Upper lobe of left lung (tissue), 6 donors: ENCODE measurements at places on chromosomes 5 and 9.

DNA sequence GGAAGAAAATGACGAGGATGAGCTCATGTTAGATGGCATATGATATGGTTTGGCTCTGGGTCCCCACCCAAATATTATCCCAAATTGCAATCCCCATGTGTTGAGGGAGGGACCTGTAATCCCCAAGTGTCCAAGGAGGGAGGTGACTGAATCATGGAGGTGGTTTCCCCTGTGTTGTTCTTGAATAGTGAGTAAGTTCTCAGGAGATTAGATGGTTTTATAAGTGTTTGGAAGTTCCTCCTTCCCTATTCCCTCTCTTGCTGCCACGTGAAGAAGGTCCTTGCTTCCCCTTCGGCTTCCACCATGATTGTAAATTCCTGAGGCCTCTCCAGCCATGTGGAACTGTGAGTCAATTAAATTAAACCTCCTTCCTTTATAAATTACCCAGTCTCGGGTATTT is 10.1 kb downstream of the EDIL3 start:
- no peaks in the 10 kb centered on the region for H3K36me3 ChIP-seq
- no peak for DNase-seq
- no peaks in the 10 kb centered on the region for H3K27me3 ChIP-seq
- H3K4me1 ChIP-seq: peaks cover 5% of the 10 kb centered on the region
- H3K4me3 ChIP-seq: no peak overlapping the region

GRCh38 chr5:167268337-167268736 is 1023.1 kb upstream of the WWC1 start:
- H3K36me3 ChIP-seq: no peaks in the 10 kb centered on the region
- no peaks in the 10 kb centered on the region for H3K4me1 ChIP-seq
- H3K27ac ChIP-seq: no peak overlapping the region
- H3K27me3 ChIP-seq: no peaks in the 10 kb centered on the region

DNA sequence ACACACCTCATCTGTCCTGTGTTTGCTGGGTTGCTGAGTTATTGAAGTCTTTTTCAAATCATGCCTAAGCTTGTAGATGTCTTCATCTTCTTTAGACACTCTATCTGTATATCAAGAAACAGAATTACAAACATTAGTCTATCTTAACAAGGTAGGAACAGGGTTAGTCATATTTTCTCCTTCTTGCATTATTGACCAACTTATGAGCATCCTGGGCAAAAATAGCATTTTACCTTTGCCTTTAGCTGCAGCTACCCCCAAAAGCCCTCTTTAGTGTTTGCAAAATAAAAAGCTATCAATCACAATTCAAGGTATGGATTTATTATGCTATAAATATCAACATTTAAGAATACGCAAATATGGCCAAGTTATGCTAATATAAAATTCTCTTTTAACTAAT is 3.4 kb downstream of the PLK2 start:
- DNase-seq: no peak
- no peak overlapping the region for H3K4me3 ChIP-seq
- no peaks in the 10 kb centered on the region for H3K4me1 ChIP-seq
- no peaks in the 10 kb centered on the region for H3K27me3 ChIP-seq

GRCh38 chr5:55591686-55592085 is 56.9 kb upstream of the PLPP1 start:
- DNase-seq: no peak
- no peaks in the 10 kb centered on the region for H3K27me3 ChIP-seq
- H3K4me1 ChIP-seq: no peaks in the 10 kb centered on the region
- no peak overlapping the region for H3K4me3 ChIP-seq
- H3K27ac ChIP-seq: no peak overlapping the region
- H3K36me3 ChIP-seq: no peaks in the 10 kb centered on the region

- DNase-seq: no peak
- H3K4me1 ChIP-seq: no peaks in the 10 kb centered on the region
- H3K36me3 ChIP-seq: no peaks in the 10 kb centered on the region
- no peaks in the 10 kb centered on the region for H3K27me3 ChIP-seq
- no peak overlapping the region for H3K4me3 ChIP-seq
These were observed 193.8 kb upstream of the ZNF618 start for GRCh38 chr9:113682297-113682771.

DNA sequence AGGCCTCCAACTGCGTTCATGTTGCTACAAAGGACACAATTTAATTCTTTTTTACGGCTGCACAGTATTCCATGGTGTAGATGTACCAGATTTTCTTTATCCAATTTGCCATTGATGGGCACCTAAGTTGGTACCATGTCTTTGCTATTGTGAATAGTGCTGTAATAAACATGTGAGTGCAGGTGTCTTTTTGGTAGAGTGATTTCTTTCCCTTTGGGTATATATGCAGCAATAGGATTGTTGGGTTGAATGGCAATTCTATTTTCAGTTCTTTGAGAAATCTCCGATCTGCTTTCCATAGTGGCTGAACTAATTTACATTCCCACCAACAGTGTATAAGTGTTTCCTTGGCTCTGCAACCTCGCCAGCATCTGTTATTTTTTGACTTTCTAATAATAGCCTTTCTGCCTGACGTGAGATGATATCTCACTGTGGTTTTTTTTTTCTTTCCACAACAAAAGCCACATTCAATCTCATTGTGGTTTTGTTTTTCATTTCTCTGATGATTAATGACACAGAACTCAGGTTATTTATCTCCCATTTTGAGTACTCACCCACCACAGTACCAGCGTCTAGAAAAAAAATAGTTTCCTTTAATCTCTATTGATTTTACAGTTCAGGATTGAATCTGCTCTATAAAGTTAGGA is 21.9 kb downstream of the ARRDC3 start:
- H3K27ac ChIP-seq: no peak overlapping the region
- H3K36me3 ChIP-seq: no peaks in the 10 kb centered on the region
- no peak for DNase-seq
- no peaks in the 10 kb centered on the region for H3K4me1 ChIP-seq
- no peak overlapping the region for H3K4me3 ChIP-seq

GRCh38 chr5:81842795-81843398 is 92.0 kb upstream of the SSBP2 start:
- H3K4me3 ChIP-seq: no peak overlapping the region
- H3K36me3 ChIP-seq: no peaks in the 10 kb centered on the region
- H3K27ac ChIP-seq: no peak overlapping the region

DNA sequence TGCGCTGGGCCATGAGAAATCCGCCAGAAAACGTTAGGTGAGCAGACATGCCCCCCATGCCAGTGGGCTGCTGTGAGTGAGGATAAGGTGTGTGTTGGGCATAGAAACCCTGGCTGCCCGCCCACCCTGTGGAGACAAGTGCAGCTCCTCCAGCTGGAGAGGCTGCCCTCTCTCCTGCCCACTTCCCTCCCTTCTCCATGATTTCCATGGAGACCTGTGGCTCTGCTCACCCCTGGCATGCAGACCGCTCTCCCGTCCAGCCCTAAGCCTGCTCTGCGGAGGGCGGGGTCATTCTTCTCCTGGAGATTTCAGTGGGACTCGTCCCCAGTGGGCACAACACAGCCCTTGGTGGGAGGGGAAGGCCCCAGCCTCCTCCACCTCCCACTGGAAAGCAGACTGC is 133.0 kb upstream of the FAM120A start:
- no peaks in the 10 kb centered on the region for H3K27me3 ChIP-seq
- H3K4me3 ChIP-seq: no peak overlapping the region
- no peaks in the 10 kb centered on the region for H3K36me3 ChIP-seq
- no peak for DNase-seq

DNA sequence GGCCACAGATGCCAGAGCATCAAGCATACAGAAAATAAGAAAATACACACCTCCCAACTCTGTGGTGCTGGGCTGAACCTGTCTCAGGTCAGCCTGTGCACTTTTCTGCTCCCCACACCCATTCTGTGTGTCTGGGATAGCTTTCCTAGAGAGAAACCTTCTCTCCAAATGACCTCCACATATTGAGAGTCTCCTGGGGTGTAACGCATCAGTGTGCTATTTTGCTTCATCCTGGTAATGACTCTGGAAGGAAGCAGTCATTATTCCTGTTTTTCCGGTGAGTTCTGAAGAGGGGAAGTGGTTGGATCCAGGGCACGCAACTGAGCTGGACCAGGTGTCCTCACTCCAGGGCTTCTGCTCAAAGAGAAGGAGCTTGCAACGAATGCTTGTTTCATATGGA is 73.2 kb upstream of the SH3PXD2B start:
- no peak overlapping the region for H3K4me3 ChIP-seq
- no peak for DNase-seq
- H3K27me3 ChIP-seq: no peaks in the 10 kb centered on the region
- H3K27ac ChIP-seq: no peak overlapping the region

DNA sequence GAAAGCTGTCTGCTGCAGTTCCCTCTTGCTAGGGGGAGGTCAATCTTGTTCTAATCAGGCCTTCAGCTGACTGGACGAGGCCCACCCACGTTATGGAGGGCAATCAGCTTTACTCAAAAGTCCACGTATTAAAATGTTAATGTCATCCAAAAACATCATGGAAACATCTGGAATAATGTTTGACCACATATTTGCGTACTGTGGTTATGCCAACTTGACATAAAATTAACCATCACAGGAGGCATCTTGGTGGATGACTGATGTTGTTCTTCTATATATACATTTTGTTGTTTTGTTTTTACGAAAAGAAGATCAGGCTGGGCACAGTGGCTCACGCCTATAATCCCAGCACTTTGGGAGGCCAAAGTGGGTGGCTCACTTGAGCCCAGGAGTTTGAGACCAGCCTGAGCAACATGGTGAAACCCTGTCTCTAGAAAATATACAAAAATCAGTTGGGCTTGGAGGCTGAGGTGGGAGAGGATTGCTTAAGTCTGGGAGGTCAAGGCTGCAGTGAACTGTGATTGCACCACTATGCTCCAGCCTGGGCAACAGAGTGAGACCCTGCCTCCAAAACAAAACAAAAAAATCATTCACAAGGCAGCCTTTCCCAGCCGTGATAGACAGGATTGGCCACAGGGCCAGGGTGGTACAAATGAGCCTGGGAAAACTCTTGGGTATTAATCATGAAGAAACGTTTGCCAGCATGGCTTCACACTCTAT is 33.8 kb upstream of the PRXL2C start:
- DNase-seq: no peak
- H3K4me3 ChIP-seq: no peak overlapping the region
- no peaks in the 10 kb centered on the region for H3K36me3 ChIP-seq
- no peaks in the 10 kb centered on the region for H3K27me3 ChIP-seq
- H3K4me1 ChIP-seq: peaks cover 4% of the 10 kb centered on the region
- H3K27ac ChIP-seq: no peak overlapping the region

- H3K27ac ChIP-seq: no peak overlapping the region
- DNase-seq: no peak
- no peaks in the 10 kb centered on the region for H3K27me3 ChIP-seq
- no peaks in the 10 kb centered on the region for H3K36me3 ChIP-seq
These were observed 175.7 kb downstream of the MELK start for GRCh38 chr9:36748322-36748899.

GRCh38 chr9:3980771-3981170 is 319.1 kb downstream of the GLIS3 start:
- H3K4me1 ChIP-seq: no peaks in the 10 kb centered on the region
- no peaks in the 10 kb centered on the region for H3K36me3 ChIP-seq
- H3K4me3 ChIP-seq: no peak overlapping the region
- DNase-seq: no peak
- no peak overlapping the region for H3K27ac ChIP-seq

DNA sequence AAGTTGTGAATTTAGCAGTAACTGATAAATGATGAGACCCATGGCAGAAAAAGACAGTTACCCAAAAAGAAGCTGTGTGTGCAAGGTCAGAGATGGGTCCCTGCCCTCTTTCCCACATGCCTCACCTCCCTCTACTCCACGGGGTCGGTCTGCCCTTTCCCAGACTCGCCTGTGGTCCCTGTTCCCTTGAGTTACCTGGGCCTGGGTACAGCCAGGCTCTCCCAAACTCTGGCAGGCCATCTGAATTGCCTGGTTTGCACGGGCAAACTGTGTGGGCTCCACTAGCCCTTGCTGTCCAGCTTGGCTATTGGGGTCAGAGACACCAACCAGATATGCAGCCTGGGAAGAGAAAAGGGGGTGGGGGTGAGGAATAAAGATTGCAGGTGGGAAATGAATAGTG is 18.4 kb upstream of the TPM2 start:
- peaks cover 98% of the 10 kb centered on the region for H3K36me3 ChIP-seq
- H3K27ac ChIP-seq: no peak overlapping the region
- H3K4me3 ChIP-seq: no peak overlapping the region
- H3K4me1 ChIP-seq: no peaks in the 10 kb centered on the region

- peaks cover 4% of the 10 kb centered on the region for H3K4me1 ChIP-seq
- H3K4me3 ChIP-seq: peak overlapping the region; percentile 72
- no peak for DNase-seq
- H3K27me3 ChIP-seq: no peaks in the 10 kb centered on the region
- H3K27ac ChIP-seq: peak overlapping the region; percentile 75
These were observed 784 bp downstream of the NLN start for GRCh38 chr5:65722575-65723403.

- H3K27ac ChIP-seq: no peak overlapping the region
- no peak overlapping the region for H3K4me3 ChIP-seq
- no peaks in the 10 kb centered on the region for H3K4me1 ChIP-seq
- DNase-seq: no peak
- no peaks in the 10 kb centered on the region for H3K36me3 ChIP-seq
These were observed 87.5 kb downstream of the SLIT3 start for GRCh38 chr5:169213479-169213878.

- no peaks in the 10 kb centered on the region for H3K4me1 ChIP-seq
- no peaks in the 10 kb centered on the region for H3K27me3 ChIP-seq
- no peak overlapping the region for H3K4me3 ChIP-seq
- no peak overlapping the region for H3K27ac ChIP-seq
- H3K36me3 ChIP-seq: no peaks in the 10 kb centered on the region
- DNase-seq: no peak
These were observed 564.5 kb upstream of the ADAMTS16 start for GRCh38 chr5:4575608-4576007.

DNA sequence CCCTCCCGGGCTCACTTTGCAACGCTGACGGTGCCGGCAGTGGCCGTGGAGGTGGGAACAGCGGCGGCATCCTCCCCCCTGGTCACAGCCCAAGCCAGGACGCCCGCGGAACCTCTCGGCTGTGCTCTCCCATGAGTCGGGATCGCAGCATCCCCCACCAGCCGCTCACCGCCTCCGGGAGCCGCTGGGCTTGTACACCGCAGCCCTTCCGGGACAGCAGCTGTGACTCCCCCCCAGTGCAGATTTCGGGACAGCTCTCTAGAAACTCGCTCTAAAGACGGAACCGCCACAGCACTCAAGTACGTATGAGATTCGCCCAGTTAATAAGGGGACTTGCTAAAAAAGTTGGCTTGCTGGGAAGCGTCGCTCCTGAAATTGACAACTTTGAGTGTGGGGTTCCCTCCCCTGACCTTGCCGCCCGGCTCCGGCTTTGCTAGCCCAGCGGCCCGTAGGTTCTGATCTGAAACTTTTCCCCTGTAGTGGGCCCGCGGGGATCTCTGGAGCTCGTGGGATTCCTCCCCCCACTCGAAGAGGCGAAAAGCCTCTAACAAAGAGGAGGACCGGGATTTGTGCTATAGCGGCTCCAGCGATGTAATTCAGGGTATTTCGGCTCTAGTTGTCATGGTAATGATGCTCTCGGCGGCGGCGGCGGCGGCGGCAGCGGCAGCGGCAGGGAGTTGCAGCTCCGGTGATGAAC is 572 bp downstream of the NR4A3 start:
- H3K4me1 ChIP-seq: peaks cover 48% of the 10 kb centered on the region
- DNase-seq: peak; percentile 40
- peak overlapping the region; percentile 71 for H3K4me3 ChIP-seq

GRCh38 chr5:121199216-121199999 is 652.3 kb upstream of the FTMT start:
- H3K27me3 ChIP-seq: no peaks in the 10 kb centered on the region
- H3K27ac ChIP-seq: no peak overlapping the region
- no peak for DNase-seq
